ENCODE measurements at places on chromosomes 1 and 21.

DNA sequence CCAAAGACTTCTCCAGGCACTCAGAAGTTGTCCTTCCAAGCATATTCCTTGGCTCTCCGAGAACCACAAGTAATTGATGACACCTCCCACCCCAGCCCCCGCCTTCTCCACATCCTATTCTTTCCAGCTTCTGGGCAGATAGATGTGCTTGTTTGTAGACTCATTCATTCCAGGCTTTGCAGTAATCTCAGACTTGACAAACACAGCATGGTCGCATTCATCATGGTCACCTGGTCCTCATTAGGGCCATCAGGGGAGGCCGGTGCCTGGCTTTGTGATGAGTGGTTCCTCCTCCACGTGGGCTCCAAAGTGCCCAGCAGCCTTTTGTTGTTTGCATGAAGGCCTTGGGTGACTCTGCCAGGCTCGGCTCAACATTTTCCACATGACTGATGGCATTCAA lies 28.5 kb upstream of the KCNE2 start:
- no peak for DNase-seq

DNA sequence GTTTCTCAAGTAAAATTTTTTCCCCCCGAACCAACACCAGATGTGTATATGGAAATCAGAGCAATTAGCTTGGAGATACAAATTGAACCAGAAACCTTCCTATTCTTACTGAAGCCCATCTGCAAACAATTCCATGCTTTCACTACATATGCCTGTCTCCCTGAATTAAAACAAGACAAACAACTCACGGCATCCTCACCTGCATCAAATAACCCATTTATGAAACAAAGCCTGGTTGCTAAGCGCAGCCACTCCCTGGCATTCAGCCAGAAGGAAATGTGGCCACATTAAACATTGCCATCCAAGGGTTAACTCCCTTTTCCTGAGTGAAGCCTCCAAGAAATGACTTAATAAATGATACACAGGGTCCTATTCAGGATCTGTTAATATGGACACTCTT lies 55.3 kb downstream of the APP start:
- DNase-seq, result no peak

DNA sequence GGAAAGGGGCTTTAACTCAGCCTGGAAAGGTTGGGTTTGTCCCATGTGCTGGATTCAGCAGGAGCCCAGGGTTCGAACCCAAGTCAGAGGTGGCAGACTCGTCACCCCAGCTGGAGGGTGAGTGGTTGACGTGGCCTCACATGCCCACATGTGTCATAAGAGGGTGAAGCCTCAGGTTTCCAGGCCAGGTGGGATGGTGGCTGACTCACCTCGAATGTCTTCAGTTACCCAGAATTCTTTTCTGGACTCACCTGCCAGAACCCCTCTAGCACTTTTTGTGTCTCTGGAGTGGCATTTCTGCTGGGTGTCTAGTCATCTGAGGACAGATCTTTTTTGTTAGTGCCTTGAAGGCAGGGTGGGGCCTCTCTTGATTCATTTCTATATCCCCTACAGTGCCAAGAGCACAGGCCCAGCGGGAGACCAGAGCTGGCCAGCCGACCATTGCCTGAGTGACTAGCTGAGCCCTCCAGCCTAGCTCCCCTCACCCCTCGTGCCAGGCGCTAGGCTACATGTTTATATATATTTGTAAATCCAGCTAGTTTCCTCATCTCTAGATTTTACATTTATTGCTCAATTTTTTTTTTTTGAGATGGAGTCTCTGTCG lies 28.1 kb downstream of the IL6R start:
- DNase-seq, result peak; percentile 33

- no peak for DNase-seq
Observed at GRCh38 chr1:48251323-48251722, 28.8 kb downstream of the SLC5A9 start.

DNA sequence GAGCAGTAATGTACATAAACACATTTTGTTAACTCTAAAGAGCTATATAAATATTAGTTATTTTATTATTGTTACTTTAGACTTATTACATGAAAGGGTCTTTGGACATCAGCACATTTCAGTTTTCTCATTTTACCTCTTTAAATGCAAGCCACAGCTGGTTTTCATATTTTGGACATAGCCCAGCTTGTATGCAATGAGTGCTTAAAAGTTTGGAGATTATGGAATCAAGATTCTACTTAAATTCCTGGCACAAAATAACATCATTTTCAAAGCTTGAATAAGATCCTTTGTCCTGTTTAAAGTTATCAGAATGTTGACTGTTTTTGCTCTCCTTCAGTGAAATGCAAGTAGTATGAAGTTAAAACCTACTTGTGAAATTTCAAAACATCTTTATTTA lies 15.5 kb upstream of the LEPR start:
- DNase-seq, result no peak

DNA sequence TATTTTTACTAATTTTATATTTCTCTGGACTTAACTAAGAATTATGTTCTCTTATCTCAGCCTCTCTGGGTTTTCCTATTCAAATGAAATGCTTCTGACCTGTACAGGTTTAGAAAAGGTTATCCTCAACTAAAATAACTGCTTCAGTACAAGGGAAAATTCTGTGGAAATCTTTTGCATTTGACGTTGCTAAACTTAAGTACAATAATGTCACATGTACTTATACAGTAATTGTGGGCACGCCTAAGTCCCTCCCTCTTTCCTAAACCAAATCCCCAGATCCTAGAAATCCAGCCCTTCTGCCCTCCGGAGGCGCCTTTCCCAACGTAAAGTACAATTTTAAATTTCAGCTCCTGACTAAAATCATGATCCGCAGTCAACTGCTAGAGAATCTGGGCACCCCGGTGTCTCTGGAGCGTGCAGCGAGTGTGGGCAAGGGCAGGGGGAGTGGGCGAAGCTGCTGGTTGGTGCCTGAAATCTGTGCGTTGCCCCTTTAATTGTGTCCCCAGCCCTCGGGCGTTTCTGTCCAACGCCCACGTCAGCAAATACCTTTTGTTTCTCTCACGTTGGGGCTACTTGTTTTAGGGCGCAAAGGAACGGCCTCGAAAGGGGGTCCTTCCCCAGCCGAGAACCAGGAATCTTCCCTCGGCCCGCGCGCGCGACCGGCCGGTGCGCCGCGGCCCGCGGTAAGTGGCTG lies at the start of gene ZBTB8A:
Gene ZBTB8A (plus strand): TSS at position 541 of the 697 bp plus-strand sequence. CDS start 53,505 bp downstream, outside the sequence.
- DNase-seq, result peak; percentile 54

DNA sequence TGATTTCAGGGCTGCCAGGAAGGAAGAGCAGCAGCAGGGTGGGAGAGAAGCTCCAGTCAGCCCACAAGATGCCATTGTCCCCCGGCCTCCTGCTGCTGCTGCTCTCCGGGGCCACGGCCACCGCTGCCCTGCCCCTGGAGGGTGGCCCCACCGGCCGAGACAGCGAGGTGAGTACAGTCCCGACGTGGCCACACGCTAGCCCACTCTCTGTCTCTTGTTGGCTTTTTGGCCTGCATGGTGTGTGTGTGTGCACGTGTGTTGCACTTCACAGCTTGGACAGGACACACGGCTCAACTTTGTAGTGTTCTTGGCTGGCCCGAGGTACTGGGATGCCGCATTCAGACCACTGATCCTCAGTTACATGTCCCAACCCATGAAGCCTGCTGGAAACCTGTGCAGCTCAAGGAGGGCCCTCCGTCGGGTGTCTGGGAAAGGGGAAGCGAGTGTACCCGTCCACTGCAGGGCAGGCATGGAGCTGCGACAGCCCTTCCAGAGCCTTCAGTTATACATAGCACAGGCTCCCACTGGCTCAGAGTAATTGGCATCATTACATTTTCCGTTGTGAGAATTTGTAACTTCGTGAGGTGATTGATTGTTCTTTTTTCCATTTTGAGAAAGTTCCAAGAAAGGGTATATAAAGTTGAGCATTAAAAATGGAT lies 454 bp downstream of the CORT start:
- DNase-seq, result no peak

DNA sequence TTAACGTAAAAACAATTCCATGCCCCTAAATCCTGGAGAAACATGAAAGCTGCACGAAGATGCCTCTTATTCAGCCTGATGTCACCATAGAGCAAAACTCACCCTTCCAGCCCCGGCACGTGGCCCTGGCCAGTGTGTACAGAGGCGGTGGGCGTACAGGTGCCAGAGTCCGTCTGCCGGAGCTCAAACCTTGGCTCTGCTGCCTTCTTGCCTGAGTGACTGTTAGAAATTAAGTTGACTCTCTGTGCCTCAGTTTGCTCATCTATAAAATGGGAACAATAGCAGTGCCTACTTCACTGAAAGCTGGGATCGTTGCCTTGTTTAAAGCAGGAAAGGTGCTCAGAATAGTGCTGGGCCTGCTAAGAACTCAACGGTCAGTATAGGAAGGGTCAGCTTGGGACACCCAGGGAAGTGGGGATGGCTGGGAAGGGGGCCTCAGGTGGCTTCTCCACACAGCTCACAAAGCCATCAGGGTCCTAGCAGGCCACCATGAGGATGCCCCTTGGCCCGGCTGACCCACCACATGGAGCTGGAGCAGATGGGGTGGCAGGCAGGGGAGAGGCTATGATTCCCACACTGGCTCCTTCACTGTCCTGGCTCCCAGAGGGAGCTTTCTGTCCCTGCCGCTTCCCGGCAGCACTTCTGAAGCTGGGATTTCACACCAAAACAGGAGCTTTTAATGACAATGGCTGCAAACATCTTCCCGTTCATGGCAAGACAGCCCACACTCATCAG lies 237.2 kb downstream of the NPHP4 start:
- no peak for DNase-seq

DNA sequence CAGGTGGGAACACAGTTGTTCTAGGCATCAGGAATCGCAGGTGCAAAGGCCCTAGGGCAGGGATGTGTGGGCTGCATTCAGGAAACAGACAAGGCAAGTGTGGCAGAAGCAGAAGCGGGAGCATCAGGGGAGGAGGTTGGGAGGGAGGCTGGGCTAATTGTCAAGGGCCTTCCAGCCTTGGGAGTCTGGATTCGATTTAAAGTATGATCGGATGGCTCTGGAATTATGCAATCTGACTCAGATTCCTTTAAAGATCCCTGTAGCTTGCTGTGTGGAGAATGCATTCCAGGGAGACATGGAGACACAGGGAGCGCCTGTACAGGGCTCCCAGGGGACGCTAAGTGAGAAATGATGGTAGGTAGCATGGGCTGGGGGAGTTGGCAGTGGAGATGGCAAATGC lies 86.5 kb downstream of the LACTBL1 start:
- no peak for DNase-seq

GRCh38 chr1:155938220-155938627 lies 3.2 kb upstream of the RXFP4 start:
- no peak for DNase-seq

GRCh38 chr1:53391982-53392381 lies 64.1 kb upstream of the LRP8 start:
- no peak for DNase-seq

GRCh38 chr1:214637722-214638458 lies 34.9 kb downstream of the CENPF start:
- DNase-seq, result no peak

- DNase-seq, result no peak
Observed at GRCh38 chr1:22296701-22297591, 154.0 kb upstream of the WNT4 start.

DNA sequence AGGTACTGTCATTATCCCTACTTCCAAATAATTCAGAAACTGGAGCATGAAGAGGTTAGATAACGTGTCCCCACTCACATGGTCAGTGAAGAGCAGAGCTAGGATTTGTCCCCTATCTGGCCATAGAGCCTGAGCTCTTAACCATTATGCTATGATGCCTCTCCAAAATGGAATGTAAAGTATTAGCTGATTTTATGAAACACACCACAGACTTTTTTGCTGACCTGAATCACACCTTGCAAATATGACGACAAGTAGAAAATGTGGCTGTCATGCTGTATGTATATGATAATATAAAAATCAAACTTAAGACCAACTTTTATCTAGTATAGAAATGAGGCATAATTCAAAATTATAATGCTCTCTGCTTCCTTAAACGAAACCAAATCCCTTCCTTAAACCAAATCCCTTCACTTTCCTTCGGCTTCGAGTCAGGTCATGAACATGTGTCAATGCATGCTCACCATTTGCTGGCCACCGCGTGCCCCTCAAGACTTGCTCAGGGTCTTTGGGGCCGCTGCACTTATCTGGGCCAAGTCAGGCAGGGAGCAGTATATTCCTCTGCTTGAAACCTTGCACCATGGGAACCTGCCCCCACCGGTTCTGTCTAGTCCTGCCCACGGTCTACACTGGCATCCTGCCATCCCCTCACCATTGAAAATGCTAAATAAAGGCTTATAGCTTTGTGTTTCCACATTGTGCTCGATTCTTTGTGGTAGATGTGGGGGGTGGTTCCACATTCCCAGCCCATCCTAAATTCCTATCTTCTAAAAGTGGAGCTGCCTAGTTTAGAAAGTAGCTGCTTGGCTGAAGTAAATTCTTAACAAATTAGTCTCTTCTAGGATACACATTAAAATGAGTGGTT lies 1.6 kb upstream of the TMCC2 start:
- no peak for DNase-seq

- DNase-seq, result no peak
Observed at GRCh38 chr1:217647791-217648190, 16.6 kb downstream of the SPATA17 start.

GRCh38 chr21:40166291-40166843 lies 299.1 kb downstream of the PCP4 start:
- DNase-seq, result no peak

GRCh38 chr1:8747879-8748825 lies 69.3 kb downstream of the RERE start:
- DNase-seq, result no peak

GRCh38 chr21:42656872-42657271 lies 3.5 kb downstream of the PDE9A start:
- DNase-seq, result no peak

GRCh38 chr1:56212143-56212542 lies 367.2 kb downstream of the PLPP3 start:
- no peak for DNase-seq

- no peak for DNase-seq
Observed at GRCh38 chr1:31576201-31576669, at the start of gene TINAGL1. Gene TINAGL1 (plus strand): TSS chr1:31576515. CDS start chr1:31577149, 634 bp downstream.

GRCh38 chr1:4408380-4408779 lies 246.0 kb upstream of the AJAP1 start:
- no peak for DNase-seq

DNA sequence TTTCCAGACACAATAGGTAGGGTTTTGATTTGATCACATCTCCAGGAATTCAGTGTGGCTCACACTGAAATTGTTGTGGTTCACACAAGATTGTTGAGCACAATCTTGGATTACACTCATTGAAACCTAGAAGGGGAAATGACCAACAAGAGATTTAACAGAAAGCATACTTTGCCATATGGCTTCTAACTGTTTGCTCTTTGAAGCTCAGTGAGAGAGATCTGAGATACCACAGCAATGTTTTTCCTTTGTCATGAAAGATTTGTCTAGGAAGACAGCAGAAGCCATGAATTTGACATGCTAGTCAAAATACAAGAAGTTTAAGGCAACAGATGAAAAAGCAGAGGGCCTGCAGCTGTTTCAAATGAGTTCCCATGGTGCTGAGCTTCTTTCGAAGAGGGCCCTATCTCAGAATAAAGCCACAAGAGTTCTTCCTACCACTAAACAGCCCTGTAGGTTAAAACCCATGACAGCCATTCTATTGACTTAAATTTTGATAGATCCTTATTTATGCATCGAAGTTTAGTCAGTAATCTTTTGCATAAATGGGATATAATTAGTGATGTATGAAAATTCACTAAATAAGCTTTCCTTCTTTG lies 650.4 kb downstream of the LTN1 start:
- no peak for DNase-seq
